NCI-H774 (cell line): ENCODE measurements at places on chromosomes 13 and 19.

- DNase-seq: peak; percentile 52
Observed at GRCh38 chr13:45340422-45341033, 455 bp downstream of the TPT1 start.

DNA sequence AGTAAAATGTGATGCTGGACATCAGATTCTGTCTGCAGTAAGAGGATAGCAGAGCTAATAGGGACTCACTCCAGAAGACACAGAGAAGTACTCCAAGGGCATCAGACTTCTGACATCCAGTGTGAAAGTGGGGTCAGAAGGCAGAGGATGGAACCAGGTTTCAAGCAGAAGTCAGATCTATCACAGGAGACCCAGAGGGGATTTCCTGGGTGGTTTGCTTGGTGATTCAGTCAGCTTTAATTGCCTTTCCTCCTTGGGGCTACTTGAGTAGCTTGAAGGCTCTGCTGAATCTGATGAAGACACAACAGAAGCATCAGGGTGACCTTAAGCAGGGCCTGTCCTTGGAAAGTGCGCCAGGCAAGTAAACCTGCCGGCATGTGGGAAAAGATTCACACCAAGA lies 300.6 kb downstream of the COG6 start:
- DNase-seq: no peak

DNA sequence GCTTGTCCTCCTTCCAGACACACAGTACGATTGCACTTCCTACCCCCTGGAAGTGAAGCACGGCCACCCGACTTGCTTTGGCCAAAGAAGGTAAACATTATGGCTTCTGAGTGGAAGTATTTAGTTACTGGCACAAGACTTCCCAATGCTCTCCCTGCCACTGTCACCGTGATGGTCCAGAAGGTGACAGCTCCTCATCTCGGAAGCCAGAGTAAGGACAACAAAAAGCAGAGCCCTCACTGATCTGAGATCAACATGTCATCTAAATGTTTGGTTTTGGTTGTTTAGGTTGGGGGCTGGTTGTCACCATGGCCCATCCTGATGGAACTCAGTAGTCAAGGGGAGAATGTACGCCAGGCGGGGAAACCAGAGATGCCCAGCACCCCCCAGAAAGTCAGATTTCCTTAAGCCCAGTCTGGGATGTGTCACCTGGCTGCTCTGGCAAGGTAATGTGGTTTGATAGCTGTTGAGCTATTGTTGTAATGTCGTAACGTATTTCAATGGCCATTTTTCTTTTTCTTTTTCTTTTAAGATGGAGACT lies 170.1 kb upstream of the ZNF536 start:
- no peak for DNase-seq

- no peak for DNase-seq
Observed at GRCh38 chr13:105519771-105520170, 1015.7 kb downstream of the EFNB2 start.

DNA sequence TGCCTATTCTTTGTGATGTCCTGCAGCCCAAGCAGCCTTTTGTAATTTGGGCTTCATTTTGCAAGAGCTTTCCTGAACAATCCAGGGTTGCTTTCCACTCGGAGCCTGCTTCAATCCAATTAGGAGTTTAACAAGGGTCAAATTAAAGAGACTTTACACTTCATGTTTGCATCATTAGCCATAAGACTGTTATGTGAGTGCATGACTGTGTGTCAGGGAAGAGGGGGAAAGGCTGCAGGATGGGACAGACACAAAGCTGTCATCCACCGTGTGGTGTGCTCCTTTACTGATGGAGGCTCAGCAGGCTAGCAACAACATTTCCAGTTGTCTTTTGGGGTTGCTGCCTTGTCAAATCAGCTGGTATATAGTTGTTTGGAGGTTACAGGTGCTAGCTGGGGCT lies 23.7 kb upstream of the MAB21L1 start:
- DNase-seq: peak; percentile 18

GRCh38 chr19:3055741-3056416 lies 6.4 kb downstream of the TLE5 start:
- no peak for DNase-seq

DNA sequence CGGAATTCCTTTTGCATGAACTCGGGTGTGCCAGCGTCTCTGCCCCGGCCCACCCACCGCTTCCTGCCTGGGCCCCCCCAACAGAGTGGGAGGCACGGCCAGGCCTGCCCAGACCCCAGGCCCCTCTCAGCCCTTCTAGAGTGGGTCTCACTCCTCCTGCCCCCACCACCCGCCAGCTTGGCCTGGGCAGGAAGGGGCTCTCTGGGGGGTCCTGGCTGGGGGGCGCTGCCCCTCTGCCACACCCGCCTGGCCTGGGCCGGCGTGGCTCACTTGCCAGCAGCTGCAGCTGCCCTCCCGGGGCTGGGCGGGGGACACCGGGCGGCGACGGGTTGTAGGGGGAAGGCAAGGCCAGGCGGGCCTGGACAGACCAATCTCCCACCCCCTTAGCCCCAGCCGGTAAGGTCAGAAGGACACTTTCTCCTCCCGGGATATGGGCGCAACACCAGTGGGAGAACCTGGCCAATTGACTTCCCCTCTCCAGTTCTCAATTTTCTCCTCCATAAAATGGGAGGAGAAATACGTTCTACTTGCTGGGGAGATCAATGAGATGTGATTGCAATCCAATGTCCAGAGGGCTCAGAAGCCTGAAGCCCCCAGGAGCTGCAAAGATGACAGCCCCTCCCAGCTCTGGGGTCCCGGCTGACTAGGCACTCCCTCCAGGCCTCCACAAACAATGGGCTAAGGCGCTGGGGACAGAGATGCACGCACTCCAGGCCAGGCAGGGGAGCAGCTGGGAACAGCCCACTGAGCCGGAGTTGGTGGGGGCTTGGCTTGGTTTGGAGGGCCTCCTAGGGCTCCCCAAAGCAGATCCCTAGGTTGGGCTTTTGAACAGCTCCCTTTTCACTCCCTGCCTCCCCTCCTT lies 2.4 kb downstream of the CRLF1 start:
- DNase-seq: no peak

GRCh38 chr19:1884719-1885334 lies 469 bp downstream of the ABHD17A start:
- no peak for DNase-seq

- DNase-seq: no peak
Observed at GRCh38 chr13:53321296-53321801, 292.7 kb downstream of the OLFM4 start.

GRCh38 chr19:19745496-19746285 lies 12.8 kb upstream of the ZNF14 start:
- no peak for DNase-seq

- no peak for DNase-seq
Observed at GRCh38 chr13:50531917-50532899, 311.3 kb downstream of the DLEU7 start.

DNA sequence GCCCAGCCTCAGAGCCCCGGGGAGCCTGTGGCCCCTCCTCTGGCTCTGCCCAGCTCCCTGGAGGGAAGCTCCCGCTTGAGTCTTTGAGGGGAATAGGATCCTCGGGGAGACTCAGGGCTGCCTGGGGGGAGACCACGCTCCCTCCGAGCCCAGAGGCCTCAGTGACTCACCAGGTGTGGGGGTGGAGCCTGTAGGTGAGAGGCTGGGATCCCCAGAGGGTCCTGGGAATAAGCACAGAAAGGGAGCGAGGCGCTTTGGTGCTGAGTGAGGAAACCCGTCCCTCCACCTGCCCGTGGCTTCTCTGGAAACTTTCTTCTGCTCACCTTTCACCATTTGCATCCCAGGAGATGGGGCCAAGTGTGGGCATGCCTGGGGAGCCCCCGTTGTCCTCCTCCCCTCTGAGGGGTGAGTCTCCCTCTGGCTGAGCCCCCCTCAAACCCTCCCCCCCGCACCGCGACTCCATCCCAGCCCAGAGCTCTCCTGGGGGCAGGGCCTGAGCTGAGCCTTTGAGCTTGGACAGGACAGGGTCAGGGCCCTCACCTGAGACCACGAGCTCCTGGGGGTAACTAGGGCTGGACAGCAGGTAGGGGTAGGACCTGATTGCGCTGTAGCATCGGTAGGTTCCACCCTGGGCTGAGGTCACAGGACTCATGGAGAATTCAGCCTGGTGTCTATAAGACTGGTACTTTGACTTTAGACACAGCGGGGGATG lies 2.7 kb downstream of the LILRB5 start:
- DNase-seq: no peak

GRCh38 chr13:64756621-64757020 lies 2473.5 kb downstream of the PCDH9 start:
- no peak for DNase-seq

GRCh38 chr19:31312009-31312676 lies 37.1 kb downstream of the TSHZ3 start:
- no peak for DNase-seq

GRCh38 chr13:40069173-40070044 lies 413.9 kb downstream of the COG6 start:
- DNase-seq: no peak

- DNase-seq: no peak
Observed at GRCh38 chr13:45370922-45371406, 30.0 kb upstream of the TPT1 start.

GRCh38 chr13:41641961-41642360 lies 184.6 kb downstream of the RGCC start:
- no peak for DNase-seq

GRCh38 chr19:40521276-40521675 lies 54.5 kb downstream of the SPTBN4 start:
- no peak for DNase-seq

DNA sequence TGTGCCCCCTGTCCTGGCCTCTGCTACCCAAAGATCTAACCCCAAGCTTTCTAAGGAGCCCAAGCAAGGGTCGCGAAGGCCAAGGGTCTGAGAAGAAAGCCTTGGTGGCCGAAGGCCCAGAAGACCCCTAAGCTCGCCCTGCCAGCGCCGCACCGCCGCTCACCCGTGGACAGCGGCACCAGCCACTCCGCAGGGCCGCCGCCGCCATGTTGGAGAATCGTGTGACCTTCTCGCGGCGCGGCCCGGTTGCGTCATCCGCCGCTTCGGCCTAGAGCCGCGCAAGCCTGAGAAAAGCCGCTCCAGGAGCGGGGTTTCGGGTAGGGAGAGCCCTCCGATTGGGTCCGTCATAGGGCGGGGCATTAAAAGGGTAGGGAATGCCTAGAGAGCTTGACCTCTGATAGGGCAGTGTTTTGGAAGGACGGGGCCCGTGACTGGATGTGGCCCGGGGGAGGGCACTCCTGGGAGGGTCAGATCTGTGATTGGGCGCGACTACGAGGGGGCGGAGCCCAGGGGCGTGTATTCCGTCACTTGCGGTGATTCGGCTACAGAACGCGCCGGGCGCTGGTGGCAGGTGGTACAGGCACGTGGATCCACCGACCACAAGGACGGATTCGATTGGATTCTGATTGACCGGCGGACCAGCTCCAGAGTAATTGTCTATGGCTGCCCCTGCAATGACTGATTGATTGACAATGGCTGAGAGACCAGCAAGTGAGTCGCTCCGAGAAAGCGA lies at the start of gene TIMM44:
Gene TIMM44 (minus strand): TSS at position 223 of the 733 bp plus-strand sequence. CDS start 15 bp downstream, at position 208.
- DNase-seq: peak; percentile 99

GRCh38 chr13:35836446-35836845 lies 294.7 kb downstream of the DCLK1 start:
- no peak for DNase-seq

GRCh38 chr13:21767032-21767431 lies 96.2 kb downstream of the FGF9 start:
- no peak for DNase-seq

GRCh38 chr13:94656176-94656575 lies 54.5 kb downstream of the GPR180 start:
- no peak for DNase-seq

- DNase-seq: no peak
Observed at GRCh38 chr19:7476777-7477494, 11.9 kb downstream of the PEX11G start.

- no peak for DNase-seq
Observed at GRCh38 chr13:19573120-19573716, 11.9 kb upstream of the TPTE2 start.
